ENCODE measurements at places on chromosomes 12 and 14.

GRCh38 chr12:130916241-130916911 lies 37.3 kb upstream of the ADGRD1 start:
- H3K36me3 ChIP-seq = peaks cover 7% of the 10 kb centered on the region
- H3K4me1 ChIP-seq = no peaks in the 10 kb centered on the region
- H3K27ac ChIP-seq = no peak overlapping the region
- peaks cover 60% of the 10 kb centered on the region for H3K27me3 ChIP-seq
- H3K4me3 ChIP-seq = no peak overlapping the region
- DNase-seq = no peak

GRCh38 chr14:38129705-38130104 lies 78.0 kb upstream of the SSTR1 start:
- H3K36me3 ChIP-seq = peaks cover 4% of the 10 kb centered on the region
- H3K4me3 ChIP-seq = no peak overlapping the region
- peak; percentile 61 for DNase-seq
- H3K27me3 ChIP-seq = no peaks in the 10 kb centered on the region
- peak overlapping the region; percentile 74 for H3K27ac ChIP-seq
- H3K4me1 ChIP-seq = peaks cover 22% of the 10 kb centered on the region

DNA sequence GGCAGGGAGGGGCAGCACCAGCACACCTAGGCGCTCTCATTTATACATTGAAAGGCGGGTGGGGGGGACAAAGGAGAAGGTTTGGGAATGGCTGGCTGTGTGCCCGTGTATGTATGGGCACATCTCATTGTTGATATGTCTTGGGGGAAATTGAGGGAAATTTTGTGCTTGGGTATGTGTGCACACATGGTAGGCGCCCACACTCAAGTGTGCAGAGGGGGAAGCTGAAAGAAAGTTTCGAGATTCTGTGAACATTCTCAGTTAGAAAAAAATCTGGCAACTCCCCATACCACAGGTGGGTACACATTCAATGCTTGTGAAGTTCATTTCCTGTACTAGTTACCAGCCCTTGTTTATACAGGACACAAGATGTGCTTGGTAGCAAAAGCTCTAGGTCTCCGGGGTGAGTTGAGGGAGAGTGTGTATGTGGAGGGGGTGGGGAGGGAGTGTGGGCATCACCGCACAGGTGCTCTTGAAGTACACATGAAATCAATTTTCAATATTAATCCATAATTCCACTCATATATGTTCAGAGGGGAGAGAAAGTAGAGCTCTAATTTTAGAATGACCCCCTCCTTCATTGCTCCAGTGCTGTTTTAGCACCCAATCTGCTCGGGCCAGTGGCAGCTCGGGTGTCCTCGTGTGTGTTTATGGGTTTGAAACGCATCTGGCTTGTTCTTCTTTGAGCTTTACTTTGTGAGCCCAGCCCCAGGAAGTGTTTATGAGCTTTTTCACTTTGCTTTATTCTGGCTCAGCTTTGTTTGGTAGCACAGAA lies 286.0 kb downstream of the ZFP36L1 start:
- no peaks in the 10 kb centered on the region for H3K36me3 ChIP-seq
- peaks cover 27% of the 10 kb centered on the region for H3K4me1 ChIP-seq
- H3K4me3 ChIP-seq = peak overlapping the region; percentile 43
- no peaks in the 10 kb centered on the region for H3K27me3 ChIP-seq

- H3K27me3 ChIP-seq = no peaks in the 10 kb centered on the region
- no peak overlapping the region for H3K4me3 ChIP-seq
- no peaks in the 10 kb centered on the region for H3K4me1 ChIP-seq
- DNase-seq = no peak
Measured at GRCh38 chr12:69966839-69967238, 141.8 kb downstream of the MYRFL start.

DNA sequence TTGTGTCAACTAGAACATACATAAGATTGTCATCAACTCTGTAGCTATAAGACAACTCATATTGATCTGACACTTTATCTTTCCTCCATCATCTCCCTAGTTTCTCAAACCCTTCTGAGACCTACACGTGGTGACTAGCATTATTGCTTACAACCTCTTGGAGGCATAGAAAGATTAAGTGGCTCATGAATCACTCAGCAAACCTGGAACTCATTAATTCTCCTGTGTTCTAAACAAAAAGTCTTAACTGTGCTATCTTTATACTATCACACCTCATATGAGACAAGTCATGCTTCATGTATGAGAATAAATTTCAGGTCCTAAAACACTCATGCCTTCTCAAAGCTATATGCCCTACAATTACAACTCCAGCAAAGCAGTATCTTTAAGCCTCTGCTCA lies 408.6 kb upstream of the SYT1 start:
- no peak for DNase-seq
- peaks cover 7% of the 10 kb centered on the region for H3K36me3 ChIP-seq
- H3K27me3 ChIP-seq = no peaks in the 10 kb centered on the region
- H3K4me1 ChIP-seq = no peaks in the 10 kb centered on the region
- no peak overlapping the region for H3K4me3 ChIP-seq

- no peak for DNase-seq
- no peaks in the 10 kb centered on the region for H3K4me1 ChIP-seq
- H3K36me3 ChIP-seq = no peaks in the 10 kb centered on the region
Measured at GRCh38 chr12:57574795-57575194, 16.2 kb upstream of the PIP4K2C start.

- no peak for DNase-seq
- H3K27ac ChIP-seq = no peak overlapping the region
- H3K27me3 ChIP-seq = peaks cover 81% of the 10 kb centered on the region
- H3K36me3 ChIP-seq = no peaks in the 10 kb centered on the region
Measured at GRCh38 chr14:99821519-99822508, 28.6 kb downstream of the EML1 start.

- no peaks in the 10 kb centered on the region for H3K36me3 ChIP-seq
- peaks cover 7% of the 10 kb centered on the region for H3K4me1 ChIP-seq
- no peak for DNase-seq
- H3K27ac ChIP-seq = peak overlapping the region; percentile 40
- H3K27me3 ChIP-seq = no peaks in the 10 kb centered on the region
Measured at GRCh38 chr12:9925705-9926393, 6.3 kb downstream of the CLEC2A start.

DNA sequence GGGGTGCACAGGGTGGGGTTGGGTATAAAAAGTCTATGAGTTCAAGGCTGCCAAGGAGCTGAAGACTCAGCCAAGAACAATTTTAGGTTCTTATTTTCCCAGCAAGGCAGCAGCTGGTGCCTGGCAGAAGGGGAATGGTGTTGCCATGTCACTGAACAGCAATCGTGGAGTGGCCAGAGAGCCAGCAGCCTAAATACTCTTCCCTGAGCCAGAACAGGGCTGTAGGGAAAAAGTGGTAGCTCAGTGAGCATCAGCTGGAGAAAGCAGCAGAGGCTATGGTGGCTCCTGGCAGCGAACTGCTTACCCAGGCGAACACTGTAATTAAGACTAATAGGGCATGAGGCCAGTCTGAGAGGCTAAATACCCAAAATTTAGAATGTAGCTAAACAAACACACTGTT lies 334.9 kb downstream of the RMST start:
- H3K27me3 ChIP-seq = no peaks in the 10 kb centered on the region
- no peaks in the 10 kb centered on the region for H3K36me3 ChIP-seq
- no peak overlapping the region for H3K4me3 ChIP-seq
- no peak for DNase-seq
- H3K27ac ChIP-seq = no peak overlapping the region
- H3K4me1 ChIP-seq = no peaks in the 10 kb centered on the region

- H3K27me3 ChIP-seq = no peaks in the 10 kb centered on the region
- H3K27ac ChIP-seq = no peak overlapping the region
- DNase-seq = no peak
- H3K4me1 ChIP-seq = no peaks in the 10 kb centered on the region
- no peak overlapping the region for H3K4me3 ChIP-seq
- H3K36me3 ChIP-seq = no peaks in the 10 kb centered on the region
Measured at GRCh38 chr12:132352896-132353800, 23.8 kb upstream of the GALNT9 start.

DNA sequence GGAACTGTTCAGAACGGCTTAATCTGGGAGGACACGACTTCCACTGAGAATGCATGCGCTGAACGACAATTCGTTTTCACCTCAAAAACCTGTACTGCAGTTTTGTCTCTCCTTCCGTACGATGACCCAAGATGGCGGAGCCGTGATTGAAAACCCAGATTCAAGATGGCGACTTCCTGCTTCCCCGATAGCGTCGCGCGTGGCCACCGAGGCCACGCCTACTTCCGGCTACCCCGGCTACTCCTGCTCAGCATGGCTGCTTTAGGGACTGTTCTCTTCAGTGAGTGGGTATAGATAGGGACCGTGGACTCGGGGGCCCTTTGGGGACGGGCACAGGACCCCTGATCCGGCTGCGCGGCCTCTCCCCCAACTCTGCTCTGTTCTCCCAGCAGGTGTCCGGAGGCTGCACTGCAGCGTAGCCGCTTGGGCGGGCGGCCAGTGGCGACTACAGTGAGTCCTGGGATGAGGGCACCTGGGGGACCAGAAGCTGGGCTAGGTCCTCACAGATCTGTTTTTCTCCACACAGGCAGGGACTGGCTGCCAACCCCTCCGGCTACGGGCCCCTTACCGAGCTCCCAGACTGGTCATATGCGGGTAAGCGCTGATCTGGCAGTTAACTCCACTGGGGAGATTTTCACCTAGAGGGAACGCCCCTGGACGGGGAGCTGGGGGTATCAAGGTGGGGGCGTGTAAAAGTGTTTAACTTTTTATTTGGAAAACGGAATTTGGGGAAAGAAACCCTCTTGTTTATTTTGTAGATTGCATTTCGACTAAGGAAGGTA lies at the start of gene MRPL52:
Gene MRPL52, plus strand, starts transcription at position 227 of the 782 bp plus-strand sequence. Its CDS starts 26 bp downstream, at position 253.
- peaks cover 26% of the 10 kb centered on the region for H3K4me1 ChIP-seq
- H3K4me3 ChIP-seq = peak within 1 kb of the TSS; percentile 81
- H3K36me3 ChIP-seq = peaks cover 9% of the 10 kb centered on the region

DNA sequence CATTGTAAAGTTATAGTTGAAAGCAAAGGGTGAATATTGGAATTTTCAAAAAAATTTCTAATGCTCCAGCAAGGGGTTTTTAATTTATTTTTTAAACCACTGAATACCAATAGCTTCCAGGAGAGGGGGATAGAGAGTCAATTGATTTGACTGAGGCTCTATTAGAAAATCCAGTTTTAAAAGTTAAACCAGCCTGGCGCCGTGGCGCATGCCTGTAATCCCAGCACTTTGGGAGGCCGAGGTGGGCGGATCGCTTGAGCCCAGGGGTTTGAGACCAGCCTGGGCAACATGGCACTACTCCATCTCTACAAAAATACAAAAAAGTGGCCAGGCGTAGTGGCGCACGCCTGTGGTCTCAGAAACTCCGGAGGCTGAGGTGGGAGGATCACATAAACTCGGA lies 150.1 kb downstream of the SLC38A4 start:
- DNase-seq = no peak
- H3K27me3 ChIP-seq = no peaks in the 10 kb centered on the region

DNA sequence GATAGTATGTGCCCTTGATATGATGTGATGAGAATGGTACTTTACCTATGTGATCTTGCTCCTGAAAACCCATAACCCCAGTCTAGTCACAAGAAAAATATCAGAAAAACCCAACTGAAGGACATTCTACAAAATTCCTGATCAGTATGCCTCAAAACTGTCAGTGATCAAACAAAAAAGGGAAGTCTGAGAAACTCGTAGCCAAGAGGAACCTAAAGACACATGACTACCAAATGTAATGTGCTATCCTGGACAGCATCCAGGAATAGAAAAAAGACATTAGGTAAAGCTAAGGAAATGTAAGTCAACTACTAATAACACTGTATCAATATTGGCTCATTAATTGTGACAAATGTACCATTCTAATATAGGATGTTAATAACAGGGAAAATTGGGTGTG lies 4.1 kb upstream of the WIF1 start:
- DNase-seq = no peak
- H3K36me3 ChIP-seq = no peaks in the 10 kb centered on the region
- peaks cover 14% of the 10 kb centered on the region for H3K27me3 ChIP-seq
- H3K27ac ChIP-seq = no peak overlapping the region
- H3K4me1 ChIP-seq = no peaks in the 10 kb centered on the region

- no peak for DNase-seq
- no peaks in the 10 kb centered on the region for H3K4me1 ChIP-seq
- H3K27me3 ChIP-seq = peaks cover 2% of the 10 kb centered on the region
- H3K4me3 ChIP-seq = no peak overlapping the region
Measured at GRCh38 chr12:62862259-62862881, 72.6 kb downstream of the PPM1H start.

DNA sequence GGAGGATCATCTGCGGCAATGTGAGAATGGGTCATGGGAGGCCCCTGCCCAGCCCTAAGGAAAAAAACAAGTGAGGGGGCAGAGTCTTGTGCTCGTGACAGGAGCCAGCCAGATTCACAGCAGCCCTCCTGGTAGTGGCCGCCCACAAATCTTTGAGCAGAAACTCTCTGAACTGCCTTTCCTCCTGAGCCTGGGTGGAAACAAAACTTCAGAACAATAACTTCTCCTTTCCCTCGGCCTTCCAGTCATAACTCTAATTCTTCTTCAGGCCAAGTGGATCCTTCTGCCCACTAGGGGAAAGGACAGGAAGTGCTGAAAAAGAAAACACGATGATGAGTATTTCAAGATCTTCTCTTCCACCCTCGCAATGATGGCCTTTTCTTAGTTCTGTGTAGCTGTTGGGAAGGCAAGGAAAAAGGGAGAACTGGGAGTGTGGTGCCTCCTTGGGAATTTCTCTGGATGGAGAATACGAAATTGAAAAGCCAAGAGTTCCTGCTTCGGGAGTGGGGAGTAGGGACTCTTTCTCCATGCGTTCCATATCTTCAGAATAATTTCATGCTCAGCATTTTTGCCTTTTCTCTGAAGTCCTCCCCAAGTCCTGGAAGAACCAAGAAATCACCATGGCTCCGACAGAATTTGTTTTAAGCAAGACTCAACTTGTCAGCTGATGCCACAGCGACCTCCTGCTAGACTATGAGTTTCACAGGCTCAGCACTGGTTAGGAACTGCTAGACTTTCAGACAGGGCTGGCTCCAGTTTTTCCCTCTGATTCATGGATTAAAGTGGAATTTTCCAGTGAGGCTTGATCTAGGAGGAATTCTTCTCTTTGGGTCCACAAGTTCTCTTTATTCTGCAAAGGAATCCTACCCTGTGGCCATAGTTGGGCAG lies 188.9 kb downstream of the CAND1 start:
- H3K27me3 ChIP-seq = no peaks in the 10 kb centered on the region
- H3K27ac ChIP-seq = no peak overlapping the region
- H3K36me3 ChIP-seq = no peaks in the 10 kb centered on the region
- H3K4me1 ChIP-seq = peaks cover 2% of the 10 kb centered on the region
